ENCODE measurements at places on chromosomes 11 and 22.

- DNase-seq = no peak
Observed at GRCh38 chr11:104148074-104148473, 15.9 kb downstream of the PDGFD start.

DNA sequence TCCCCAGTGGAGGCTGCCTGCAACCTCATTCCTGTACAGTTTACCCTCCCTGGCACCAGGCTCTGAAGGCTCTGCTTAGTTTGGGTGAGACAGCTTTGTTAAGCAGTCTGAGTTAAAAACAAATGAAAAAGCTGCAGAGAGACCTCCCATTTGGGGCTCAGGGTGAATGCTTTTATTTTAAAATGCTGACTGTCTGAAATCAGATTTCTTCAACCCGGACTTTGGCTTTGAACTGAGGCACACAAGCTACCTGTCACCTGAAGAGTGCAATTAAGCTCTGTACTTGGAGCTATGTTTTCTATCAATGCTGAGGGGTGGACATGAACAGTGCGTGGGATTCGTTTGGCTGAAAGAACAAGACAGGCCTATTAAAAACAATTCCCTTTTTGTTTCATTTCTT, 217.5 kb upstream of the SORL1-AS1 start:
- DNase-seq = no peak

DNA sequence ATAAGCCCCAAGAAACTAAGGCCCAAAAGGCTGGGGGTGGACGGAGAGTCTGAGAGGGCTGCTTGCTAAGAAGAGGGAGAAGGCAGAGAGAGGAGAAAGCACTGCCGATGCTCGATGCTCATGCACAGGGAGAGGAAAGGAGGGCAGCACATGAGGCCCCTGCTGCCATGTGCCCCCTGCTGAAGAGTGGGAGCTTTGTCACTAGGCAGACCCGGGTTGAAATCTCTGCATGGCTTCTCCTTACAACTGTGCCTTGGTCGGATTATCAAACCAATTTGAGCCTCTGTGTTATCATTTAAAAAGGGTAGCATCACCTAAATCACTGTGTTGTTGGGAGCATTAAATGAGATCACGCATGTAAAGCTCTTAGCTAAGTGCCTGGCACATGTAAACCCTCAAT, 330.5 kb downstream of the NXPE2 start:
- no peak for DNase-seq

DNA sequence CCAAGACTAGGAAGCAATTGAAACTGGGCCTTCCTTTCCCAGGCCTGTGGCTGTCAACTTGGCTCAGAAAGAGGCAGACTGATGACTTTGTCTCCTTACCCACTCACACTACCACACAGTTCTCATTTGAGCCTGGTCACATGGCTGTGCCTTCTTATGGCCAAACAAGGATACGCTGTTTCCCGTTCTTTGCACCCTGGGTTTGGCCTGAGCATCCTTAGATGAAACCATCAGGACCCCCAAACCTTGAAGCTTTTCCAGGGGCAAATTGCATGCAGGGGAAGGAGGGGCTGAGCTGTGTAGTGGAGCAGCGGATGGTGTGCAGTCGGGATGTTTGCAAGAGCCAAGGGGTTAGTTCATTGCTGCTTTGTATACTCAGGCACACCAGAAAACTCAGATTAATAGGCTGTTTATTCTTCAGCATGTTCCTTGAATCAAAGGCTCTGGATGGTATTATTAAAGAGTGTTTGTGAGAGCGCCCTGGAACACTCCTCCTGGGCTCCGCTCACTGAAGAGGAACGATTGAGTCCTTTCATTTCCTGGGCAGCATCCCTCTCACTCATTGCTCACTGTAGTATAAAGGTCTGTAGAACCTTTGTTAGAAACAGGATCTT, 69.8 kb downstream of the ARFGAP2 start:
- DNase-seq = no peak

GRCh38 chr22:17916226-17916889, 108.0 kb downstream of the MICAL3 start:
- no peak for DNase-seq

DNA sequence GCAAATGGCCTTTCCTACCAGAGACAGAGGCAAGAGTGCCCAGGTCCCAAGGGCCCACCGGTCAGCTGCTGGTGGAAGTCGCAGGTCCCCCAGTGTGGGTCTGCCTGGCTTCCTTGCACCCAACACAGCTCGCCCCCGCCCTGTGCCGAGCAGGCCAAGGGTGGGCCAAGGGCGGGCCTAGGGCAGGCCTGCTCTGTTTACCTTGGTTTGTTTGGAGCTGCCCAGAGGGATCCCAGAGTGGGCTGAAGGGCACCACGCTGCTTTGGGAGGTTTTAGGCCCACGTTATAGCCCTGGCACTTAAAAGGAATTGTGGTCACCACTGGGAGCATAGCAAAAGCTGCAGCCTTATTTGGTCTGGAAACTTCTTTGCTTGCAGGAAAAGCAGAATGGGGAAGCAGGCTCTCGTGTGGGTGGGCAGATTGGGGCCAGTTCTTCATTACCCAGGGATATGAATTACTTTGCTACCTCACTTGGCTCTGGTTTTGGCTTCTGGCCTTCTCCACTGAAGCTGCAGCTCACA, 38.0 kb downstream of the MRGPRD start:
- no peak for DNase-seq
